ENCODE measurements at places on chromosomes 5 and 9.

GRCh38 chr5:43410414-43410813 is 1.8 kb downstream of the CCL28 start:
- no peak for DNase-seq

DNA sequence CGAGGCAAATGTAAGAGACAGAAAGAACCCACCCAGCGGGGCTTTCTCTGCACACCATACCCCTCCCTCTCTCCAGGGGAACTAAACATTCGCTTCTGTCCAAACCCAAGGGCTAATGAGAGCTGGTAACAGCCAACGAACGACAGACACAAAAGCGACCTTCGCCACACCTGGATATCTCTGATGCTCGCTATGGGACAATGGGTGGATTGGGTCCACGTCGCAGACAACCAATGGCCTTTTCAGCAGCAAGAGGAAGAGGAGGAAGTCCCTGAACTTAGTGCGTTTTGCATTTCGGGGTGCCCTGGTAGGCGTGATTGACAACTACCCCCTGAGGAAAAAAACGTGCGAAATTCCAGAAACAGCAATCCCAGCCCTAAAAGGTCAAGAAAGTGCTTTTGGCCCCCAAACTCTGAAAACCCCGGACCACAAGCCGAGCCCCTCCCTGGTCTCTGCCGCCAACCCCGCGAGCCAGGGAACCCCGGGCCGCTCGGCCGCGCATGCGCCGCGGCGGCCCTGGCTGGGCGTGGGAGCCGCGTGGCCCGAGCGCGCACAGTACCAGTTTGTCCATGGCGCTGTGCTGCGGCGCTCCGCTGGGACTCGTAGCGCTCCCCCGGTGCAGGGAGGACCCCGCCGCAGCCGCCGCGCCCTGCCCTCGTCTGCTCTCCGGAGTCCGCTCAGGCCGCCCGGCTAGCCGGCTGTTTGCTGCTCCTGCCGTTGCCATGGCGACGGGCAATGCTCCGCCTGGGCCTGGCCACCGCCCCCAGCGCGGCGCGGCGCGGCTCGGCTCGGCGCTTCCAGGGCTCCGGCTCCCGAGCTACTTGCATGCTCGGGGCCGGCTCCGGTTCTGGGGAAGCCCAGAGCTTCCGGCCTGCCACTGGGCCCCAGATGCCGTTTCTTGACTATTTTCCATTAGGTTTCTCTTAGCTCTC is 66.9 kb upstream of the DNAH5 start:
- DNase-seq: peak; percentile 96

DNA sequence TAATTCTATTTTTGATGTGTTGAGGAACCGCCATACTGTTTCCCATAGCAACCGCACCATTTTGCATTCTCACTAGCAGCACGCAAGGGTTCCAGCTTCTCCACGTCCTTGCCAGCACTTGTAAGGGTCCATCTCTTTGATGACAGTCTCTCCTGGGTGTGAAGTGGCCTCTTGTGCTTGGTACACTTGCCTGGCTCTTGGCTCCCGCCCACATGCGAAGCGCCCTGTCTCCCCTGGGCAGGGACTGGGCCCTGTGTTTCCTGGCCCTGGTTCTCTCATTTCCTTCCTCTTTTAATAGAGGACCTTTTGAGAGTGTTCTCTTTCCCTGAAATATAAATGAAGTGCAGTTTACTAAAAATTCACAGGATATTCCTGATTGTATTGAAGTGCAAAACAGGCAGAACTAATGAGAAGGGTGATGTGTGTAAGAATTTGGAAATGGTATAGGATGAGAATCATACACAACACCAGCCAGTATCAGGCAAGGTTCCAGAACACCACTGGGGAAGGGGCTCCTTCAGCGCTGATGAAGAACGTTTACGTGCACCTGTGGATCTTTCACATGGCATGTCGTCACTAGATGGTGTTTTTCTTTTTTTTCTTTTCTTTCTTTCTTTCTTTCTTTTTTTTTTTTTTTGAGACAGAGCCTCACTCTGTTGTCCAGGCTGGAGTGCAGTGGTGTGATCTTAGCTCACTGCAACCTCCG is 73.0 kb downstream of the EHMT1 start:
- no peak for DNase-seq

DNA sequence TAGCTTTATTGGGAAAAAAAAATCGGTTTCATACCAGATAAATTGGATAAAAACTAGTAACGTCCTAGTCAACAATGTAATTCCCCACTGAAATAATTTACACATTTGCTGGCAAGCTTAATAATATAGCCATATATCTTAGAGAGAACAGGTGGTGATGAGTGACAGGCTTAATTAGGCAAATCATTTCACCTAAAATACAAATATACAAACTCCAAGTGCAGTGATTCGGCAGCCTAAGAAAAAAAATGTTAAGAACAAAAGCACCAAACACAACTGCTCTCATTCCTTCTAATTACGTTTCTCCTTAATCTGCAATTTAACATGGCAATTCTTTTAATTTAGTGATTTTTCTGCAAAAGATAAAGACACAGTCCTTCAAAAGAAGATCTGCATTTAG is 56.0 kb upstream of the SLC25A51 start:
- no peak for DNase-seq

- no peak for DNase-seq
Measured at GRCh38 chr9:95808011-95808410, 67.5 kb upstream of the ERCC6L2 start.

GRCh38 chr5:12323637-12324229 is 419.5 kb upstream of the CTNND2 start:
- no peak for DNase-seq

- DNase-seq: no peak
Measured at GRCh38 chr9:77131399-77131798, 45.9 kb upstream of the VPS13A start.

GRCh38 chr9:108047264-108047663 is 557.7 kb upstream of the KLF4 start:
- no peak for DNase-seq

- DNase-seq: peak; percentile 22
Measured at GRCh38 chr9:91900055-91900796, 49.8 kb downstream of the ROR2 start.

GRCh38 chr5:151707567-151707966 is 20.9 kb upstream of the SPARC start:
- DNase-seq: no peak

DNA sequence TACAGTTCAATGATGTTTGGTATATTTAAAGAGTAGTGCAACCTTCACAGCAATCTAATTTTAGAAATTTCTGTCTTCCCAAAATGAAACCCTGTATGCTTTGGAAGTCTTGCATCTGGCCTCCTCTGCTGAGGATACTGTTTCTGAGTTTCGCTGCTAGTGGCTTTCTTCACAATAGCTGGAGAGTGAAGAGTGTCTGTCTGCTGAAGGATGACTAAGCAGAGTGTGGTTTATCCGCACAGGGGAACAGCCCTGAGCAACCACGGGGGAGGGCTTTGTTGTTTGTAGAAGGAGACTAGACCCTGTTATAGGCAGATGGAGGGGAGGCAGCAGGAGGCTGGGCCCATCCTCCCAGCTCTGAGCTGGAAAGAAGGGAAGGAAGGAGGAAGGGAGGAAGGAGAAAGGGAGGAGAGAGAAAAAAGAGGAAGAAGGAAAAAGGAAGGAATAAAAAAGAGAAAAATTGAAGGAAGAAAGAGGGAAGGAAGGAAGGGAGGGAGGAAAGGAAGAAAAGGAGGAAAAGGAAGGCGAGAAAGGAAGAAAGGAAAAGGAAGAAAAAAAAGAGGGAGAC is 10.5 kb upstream of the IRX2 start:
- DNase-seq: no peak

DNA sequence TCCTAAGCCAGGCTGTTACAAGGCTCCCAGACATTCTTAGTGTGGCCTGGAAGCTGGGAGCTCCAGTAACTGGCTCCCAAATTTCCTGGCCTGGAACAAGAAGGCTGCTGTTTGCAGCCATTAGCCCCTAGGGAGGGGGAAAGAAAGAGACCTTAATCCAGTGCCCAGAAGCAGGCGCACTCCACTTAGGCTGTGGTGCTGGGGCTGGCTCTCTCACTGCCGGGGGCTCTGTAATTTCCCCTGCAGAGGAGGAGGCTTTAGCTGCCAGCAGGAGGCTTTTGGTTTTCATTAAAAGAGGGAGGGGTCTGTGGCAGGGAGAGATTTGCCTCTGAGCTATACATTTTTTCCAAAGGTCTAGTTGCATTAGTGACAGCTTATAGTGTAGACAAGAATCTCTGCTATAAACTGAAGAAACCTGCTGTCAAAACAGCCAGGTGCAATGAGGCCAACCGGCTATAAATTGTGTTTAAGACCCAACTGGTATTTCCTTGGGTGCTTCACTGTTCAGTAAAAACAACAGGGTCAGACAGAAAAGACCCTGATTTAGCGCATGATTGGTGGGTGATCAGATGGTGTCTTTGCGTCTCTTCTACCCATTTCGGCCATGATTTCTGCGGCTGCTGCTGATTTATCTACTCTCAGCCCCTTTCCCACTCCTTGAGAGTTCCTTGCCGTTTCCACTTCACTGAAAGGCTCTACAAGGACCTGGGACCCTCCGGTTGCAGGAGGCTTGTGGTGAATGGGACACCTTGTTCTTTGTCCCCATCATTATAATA is 254.6 kb downstream of the AOPEP start:
- no peak for DNase-seq

DNA sequence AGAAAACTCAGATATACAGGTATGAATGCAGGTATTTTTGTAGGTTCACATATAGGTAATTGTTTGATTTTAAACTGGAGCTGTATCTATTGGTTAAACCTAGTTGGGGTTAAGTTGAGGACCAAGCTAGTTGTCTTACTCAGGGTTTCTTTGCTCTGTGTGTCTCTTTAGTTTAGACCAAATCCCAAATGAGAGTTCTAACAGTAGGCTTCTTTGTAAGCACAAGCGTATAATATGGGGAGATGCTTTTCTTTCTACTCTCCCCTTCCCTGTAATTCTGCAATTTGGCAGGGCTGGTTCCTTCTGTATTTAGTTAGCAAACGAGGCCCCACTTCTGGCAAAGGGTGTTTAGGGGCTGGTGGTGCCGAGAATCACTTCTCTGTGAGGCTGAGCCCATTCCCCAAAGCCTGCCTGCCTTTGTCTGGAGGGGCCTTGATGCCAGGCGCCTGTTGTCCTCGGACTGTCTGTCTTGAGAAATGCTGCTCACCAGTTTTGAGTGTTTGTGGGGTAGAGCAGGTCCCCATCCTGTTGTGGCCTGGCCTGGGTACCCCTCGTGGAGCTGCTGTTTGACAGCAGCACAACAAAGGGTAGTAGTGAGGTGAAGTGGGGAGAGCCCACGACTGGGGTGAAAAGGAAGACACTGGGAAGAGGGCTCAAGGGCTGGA is 259.3 kb downstream of the FANCC start:
- DNase-seq: no peak

DNA sequence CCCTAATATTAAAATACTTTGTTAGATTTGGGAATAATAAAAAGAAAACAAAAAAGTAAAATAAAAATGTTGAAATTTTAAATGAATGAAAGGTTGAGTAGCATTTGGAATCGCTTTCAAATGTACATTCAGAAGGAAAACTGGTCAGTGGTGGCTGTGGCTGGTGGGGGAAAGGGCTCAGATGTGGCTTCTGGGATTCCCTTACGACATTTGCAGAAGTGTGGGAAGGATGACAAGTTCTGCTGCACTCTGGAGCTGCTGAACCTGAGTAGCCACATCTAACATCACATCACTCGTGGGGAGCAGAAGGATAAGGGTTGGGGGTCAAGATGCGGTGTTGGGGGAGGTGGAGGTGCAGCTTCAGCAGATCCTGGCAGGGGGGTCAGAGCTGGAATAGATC is 25.6 kb upstream of the CAST start:
- DNase-seq: no peak

- DNase-seq: no peak
Measured at GRCh38 chr9:71980266-71981190, 69.1 kb downstream of the C9orf85 start.

GRCh38 chr9:18208166-18209059 is 265.5 kb upstream of the ADAMTSL1 start:
- DNase-seq: peak; percentile 61

DNA sequence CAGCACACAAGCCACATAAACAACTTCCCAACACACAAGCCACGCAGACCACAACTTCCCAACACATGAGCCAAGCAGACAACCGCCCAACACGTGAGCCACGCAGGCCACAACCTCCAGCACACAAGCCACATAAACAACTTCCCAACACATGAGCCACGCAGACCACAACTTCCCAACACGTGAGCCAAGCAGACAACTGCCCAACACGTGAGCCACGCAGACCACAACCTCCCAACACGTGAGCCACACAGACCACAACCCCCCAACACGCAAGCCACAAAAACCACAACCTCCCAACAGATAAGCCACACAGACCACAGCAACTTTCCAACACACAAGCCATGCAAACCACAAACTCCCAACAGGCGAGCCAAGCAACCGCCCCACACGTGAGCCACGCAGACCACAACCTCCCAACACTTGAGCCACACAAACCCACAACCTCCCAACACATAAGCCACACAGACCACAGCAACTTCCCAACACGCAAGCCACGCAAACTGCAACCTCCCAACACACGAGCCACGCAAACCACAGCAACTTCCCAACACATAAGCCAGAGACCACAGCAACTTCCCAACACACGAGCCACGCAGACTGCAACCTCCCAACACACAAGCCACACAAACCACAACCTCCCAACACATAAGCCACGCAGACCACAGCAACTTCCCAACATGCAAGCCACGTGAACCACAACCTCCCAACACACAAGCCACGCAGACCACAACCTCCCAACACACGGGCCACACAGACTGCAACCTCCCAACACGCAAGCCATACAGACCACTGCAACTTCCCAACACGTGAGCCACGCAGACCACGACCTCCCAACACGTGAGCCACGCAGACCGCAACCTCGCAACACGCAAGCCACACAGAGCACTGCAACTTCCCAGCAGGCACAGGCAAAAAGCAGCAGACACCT is 10.1 kb downstream of the BRD9 start:
- DNase-seq: no peak

- no peak for DNase-seq
Measured at GRCh38 chr9:93030642-93031628, 27.6 kb upstream of the SUSD3 start.

GRCh38 chr5:150723845-150724244 is 23.0 kb upstream of the RBM22 start:
- DNase-seq: no peak

- no peak for DNase-seq
Measured at GRCh38 chr9:133540698-133541025, 6.2 kb downstream of the ADAMTSL2 start.

GRCh38 chr9:134852906-134853654 is 27.5 kb upstream of the FCN2 start:
- no peak for DNase-seq

DNA sequence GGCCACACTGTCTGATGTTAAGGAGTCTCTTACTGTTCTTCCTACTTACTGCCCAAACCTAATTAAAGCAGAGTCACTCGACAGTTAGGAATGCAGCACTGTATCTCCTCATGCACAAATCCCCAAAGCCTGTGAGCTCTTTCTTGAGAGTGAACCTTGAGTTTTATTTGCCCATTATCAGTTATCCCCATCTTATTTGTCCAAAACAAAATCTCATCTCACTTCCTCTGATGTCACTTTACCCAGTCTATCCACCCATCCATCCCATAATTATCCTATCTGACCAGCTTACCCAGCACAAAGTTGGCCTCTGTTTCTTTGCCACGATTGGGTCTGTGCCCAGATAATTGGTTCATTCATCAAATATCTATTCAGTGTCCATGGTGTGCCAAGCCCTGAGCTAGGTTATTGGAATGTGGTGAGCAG is 250.8 kb downstream of the SLIT3 start:
- DNase-seq: peak; percentile 57

Measured in AG20443 (cell line).